ENCODE measurements at places on chromosomes 13 and 19.

DNA sequence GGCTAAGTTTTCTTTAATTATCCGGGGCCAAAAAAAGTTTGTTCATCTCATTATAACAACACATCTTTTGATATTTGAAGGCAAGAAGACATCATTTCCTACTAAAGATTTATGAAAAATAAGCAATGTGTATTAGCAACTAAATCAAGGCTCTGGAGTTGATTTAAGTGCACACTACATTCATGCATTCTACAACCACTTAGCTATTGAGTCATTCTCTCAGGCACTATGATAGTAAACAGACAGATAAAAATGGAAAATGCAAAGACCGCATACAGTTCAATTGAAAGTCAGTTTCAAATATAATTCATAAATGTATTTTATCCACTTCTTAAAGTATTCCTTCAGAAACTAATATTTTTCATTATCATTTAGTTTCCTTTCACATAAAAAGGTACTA is 1395.2 kb downstream of the PCDH9 start:
- DNase-seq: no peak

DNA sequence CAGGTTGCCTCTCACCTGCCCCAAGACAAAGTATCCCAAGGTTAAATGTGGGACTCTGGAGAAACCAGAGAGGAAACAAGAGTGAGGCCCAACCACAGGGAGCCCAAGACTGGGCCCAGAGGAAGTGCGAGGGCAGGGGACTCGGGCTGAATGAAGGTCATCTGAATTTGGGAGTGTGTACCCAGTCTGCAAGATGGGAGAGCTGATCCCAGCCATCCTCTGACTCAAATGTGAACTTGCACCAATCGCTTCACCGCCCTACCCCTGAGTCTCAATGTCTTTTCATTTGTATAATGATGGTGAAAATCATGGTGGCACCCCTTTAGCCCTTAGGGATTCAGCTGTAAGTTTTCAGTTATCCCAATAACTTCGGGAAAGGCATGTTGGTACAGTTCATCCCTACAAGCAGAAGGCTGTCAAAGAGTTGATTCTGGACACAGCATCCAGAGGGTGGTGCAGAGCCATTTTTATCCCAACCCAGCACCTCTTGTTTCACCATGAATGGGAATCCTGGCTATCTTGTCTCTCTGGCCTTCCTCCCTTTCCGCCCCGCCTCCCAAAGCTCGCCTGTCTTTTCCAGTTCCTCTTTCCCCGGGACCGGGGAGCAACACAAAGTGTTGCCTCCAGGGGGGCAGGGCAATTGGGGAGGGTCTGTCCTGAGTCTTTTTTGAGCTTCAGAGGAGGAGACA is 123.4 kb downstream of the NUFIP1 start:
- no peak for DNase-seq

- no peak for DNase-seq
Observed at GRCh38 chr19:1947651-1948209, 6.8 kb downstream of the CSNK1G2 start.

DNA sequence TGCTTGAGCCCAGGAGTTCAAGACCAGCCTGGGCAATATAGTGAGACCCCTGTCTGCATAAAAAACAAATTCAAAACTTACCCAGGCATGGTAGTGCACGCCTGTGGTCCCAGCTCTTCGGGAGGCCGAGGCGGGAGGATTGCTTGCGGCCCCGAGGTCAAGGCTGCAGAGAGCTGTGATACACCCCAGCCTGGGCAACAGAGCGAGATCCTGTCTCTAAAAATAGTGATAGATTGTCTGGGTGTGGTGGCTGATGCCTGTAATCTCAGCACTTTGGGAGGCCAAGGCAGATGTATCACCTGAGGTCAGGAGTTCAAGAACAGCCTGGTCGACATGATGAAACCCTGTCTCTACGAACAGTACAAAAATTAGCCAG is 4.0 kb upstream of the KLF16 start:
- no peak for DNase-seq

GRCh38 chr19:27986299-27986698 is 1226.7 kb downstream of the UQCRFS1 start:
- no peak for DNase-seq

DNA sequence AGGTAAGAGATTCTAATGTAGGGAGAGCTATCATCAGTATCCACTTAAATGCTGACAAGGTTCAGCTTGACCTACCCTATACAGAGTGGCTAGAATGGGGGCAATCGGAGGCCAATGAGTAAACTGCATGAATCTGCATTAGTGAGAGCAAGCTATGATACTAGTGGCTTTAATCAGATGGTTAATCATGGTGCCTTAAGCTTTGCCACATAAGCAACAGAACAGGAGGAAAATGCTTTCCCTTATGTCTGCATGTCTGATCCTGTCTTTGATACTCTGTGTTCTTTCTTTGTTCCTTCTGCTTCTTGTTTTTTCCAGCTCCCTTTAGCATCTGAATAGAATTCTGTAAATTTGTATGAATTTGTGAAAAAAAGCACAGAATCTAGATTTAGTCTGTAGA is 91.1 kb downstream of the WDFY2 start:
- DNase-seq: no peak

- DNase-seq: no peak
Observed at GRCh38 chr13:59766236-59766635, 397.5 kb downstream of the DIAPH3 start.

GRCh38 chr19:31943191-31943661 is 402.2 kb upstream of the ZNF507 start:
- DNase-seq: no peak

DNA sequence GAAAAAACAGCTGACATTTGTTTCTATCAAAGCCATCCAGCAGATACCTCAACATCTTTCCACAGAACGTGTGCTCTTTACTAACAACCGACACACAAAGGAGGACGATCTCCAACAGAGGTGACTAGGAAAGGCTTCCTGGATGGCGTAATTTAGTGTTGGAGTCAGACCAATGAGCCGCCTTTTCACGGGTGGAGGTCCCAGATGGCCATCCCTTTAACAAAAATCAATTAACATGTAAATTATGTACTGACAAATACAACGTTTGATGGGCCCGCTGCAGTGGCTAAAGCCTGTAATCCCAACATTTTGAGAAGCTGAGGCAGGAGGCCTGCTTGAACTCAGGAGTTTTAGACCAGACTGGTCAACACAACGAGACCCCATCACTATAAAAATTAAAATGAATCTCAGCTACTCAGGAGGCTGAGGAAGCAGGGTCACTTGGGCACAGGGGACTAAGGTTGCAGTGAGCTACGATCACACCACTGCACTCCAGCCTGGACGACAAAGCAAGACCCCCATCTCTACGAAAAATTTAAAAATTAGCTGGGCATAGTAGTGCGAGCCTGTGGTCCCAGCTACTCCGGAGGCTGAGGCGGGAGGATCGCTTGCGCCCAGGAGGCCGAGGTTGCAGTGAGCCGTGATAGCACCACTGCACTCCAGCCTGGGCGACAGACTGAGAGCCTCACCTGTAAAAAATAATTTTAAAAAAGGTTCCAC is 1.2 kb upstream of the DPY19L3 start:
- no peak for DNase-seq

DNA sequence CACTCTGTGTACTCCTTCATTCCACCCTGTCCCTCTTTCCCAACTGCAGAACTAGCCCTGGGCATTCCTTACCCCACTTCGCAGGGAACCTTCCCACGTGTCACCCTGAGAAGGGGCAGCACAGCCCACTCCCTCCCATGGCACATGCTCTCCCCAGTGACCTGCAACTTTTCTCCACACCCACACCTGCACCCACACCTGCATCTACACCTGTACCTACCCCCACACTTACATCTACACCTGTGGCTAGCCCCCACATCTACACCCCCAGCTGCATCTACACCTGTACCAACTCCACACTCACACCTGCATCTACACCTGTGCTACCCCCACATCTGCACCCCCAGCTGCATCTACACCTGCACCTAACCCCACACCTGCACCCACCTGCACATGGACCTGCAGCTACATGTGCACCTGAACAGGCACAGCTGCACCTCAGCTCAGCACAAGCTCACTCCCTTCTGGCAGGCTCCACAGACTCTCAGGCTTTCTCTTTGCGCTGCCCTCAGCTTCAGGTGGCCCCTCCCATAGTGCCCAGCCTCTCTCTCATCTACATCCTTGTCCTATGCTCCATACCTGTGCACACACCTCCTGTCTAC is 234.1 kb downstream of the TUBA3C start:
- no peak for DNase-seq

DNA sequence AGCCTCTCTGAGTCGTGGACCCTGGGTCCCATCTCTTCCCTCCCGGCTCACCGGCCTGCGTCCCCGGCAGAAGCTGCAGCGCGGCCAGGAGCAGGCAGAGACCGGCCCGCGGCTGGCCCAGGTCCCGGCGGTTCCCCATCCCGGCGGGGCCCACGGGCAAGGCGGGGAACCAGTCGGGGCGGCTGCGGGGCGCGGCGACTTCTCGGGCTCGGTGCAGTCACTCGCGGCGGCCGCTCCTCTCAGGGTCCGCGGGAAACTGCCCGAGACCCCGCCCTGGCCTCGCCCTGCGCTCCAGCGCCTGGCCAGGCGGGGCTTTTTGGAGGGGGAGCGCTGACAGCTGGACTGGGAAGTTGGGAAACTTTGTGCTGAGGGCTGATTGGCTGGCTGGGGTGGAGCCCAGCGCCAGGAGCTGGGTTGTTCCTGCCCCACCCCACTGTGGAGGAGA is at the start of gene COL5A3:
TSS of gene COL5A3 (minus strand) at position 258 of the 445 bp plus-strand sequence. CDS start at position 139, 119 bp downstream.
- DNase-seq: no peak

DNA sequence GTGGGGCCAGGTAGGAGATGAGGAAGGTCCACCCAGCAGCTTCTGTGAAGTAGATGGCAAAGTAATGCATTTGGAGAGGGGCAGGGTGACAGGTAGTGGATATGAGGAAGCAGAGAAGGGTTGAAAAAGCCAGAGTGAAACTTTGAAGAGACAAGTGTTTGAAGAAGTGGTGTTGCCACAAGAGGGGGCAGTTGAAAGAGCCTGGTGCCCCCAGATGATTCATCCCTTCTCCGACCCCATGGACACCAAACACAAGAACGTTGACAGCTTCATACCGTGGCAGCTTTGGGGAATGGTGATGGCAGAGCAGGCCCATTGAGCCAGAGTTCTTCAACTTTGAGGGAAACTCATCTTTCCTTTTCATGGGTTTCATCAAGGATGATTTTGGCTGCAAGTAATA is 19.9 kb downstream of the IFNL3 start:
- no peak for DNase-seq

DNA sequence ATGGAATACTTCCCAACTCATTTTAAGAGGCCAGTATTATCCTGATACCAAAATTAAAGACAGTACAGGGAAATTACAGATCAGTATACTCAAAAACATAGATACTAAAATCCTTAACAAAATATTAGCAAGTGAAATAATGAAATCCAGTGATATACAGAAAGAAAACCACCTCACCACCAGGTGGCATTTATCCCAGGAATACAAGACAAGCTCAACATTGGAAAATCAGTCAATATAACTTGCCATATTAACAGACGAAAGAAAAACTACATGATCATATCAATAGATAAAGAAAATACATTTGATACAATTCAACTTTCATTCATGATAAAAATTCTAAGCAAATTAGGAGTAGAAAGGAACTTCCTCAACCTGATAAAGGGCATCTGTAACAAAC is 6.7 kb upstream of the GNA15 start:
- DNase-seq: no peak

- no peak for DNase-seq
Observed at GRCh38 chr13:46160471-46161066, 21.4 kb downstream of the LCP1 start.

- no peak for DNase-seq
Observed at GRCh38 chr13:26719356-26719945, 41.1 kb downstream of the GPR12 start.

- DNase-seq: no peak
Observed at GRCh38 chr13:111861319-111861718, 205.6 kb upstream of the SOX1 start.

GRCh38 chr13:85997587-85997986 is 198.4 kb upstream of the SLITRK6 start:
- no peak for DNase-seq

DNA sequence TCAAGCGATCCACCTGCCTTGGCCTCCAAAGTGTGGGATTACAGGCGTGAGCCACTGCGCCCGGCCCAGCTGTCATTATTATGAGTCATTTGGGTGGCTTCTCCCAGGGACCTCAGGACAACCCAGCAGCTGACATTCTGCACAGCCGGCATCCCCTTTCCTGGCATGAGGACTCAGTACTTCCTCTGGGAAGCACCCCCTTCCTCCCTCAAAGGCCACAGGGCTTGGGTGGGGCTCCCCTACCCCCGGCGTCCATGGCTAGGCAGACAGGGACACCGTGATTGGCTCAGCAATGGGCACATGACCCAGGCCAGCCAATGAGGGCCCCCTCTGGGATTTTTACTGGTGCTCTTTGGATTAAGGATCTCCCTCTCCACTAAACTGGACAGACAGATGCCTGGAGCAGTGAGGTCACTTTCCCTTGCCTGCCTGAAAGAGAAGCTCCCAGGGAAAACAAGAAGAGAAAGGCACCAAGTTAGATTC is 6.0 kb downstream of the KANK2 start:
- no peak for DNase-seq

DNA sequence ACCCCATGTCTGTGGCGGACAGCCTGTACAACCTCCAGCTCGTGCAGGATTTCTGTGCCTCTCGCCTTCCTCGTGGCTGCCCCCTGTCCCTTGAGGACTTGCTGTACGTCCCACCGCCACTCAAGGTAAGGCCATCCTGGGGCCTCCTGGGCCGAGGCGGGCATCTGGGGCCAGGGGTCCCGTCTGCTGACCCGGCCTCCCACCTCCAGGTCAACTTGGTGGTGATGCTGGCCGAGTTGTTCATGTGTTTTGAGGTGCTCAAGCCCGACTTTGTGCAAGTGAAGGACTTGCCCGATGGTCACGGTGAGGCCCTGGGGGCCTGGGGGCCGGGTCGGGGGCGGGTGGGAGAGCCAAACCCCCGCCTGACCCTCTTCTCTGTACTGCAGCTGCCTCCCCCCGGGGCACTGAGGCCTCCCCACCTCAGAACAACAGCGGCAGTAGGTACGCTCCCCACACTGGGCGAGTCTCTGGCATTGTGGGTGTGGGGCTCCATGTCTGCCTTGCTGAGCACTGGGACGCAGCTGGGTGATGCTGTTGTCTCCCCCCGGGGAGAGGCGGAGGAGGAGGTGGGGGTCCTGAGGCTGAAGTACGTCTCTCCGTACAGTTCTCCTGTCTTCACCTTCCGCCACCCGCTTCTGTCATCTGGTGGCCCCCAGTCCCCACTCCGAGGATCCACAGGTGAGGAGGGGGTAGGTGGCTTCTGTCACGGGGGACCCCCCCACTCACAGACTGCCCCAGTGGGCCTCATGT is 15.0 kb downstream of the CAMSAP3 start:
- no peak for DNase-seq

DNA sequence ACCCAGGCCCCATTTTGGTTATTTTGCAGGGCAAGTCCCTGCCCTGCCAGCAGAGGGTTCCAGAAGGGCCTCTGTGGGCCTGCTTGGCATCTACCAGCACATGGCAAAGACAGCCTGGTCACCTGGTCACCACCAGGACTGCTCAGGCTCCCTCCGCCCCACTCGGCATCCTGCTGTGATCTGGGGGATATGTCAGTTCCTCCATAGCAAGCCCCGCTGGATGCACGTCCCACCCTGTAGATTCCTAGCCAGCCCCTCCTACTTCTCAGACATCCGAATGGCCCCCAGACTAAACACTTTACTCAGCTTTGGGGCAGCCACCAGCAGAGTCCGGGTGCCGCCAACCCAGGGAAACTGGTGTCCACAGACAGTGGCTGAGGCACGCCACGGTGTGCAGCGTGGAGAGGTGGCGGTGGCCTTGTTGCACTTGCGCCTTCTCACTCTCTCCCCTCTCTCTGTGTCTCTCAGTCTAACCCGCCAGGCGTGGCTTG is 31.8 kb upstream of the USE1 start:
- peak; percentile 4 for DNase-seq

- no peak for DNase-seq
Observed at GRCh38 chr13:32535115-32535514, 3.5 kb downstream of the N4BP2L2 start.

Measured in stimulated activated CD8-positive, alpha-beta memory T cell treated with anti-CD3 and anti-CD28 coated beads, Interleukin-7, amount 100 ng/mL, for 24 hours (primary cell).